ENCODE measurements at places on chromosomes 5 and 9. TPM values are rescaled to one million over a fixed set of nuclear protein-coding genes. Genes with fewer than 3 reads are reported as not detected.

- H3K27me3 ChIP-seq, result peaks cover 10% of the 10 kb centered on the region
- no peak overlapping the region for H3K4me3 ChIP-seq
- DNase-seq, result no peak
- H3K27ac ChIP-seq, result no peak overlapping the region
Observed at GRCh38 chr9:76868897-76869296, 37.0 kb downstream of the PRUNE2 start.

DNA sequence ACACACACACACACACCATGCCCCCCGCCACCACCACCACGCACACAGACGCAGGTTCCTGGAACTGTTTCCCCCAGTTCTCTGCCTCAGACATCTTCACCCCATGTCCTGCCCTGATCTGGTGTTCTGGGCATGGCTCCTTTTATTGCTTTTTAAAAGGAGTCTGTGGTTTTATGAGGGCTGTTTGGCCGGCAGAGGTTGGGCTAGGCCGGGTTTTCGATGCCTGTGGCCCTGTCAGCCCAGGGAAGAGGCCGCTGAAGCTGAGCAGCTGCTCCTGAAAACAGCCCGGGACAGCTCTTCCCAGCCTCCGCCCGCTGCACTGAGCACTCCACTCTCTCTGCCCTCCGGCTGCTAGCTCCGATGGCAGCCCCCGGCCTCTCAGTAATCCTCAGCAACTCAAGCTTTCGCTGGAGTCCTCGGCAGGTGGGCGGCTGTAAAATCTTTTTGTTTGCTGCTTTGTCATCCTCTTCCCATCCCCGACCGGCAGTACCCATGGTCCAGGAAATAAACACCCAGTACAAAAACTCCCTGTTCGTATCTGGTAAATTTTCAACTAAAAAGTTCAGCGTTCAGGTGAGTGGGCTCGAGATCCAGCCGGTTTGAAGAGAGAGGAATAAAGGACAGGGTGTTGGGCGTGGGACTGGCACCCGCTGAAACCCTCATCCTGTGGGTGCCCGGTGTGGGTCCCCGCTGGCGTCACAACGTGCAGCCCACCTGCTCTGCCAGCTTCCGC, 103.0 kb upstream of the ERCC6L2 start:
- no peak overlapping the region for H3K4me3 ChIP-seq
- no peaks in the 10 kb centered on the region for H3K27me3 ChIP-seq
- H3K36me3 ChIP-seq, result no peaks in the 10 kb centered on the region
- no peaks in the 10 kb centered on the region for H3K4me1 ChIP-seq

Gene IFNA2
- not detected for total RNA-seq

DNA sequence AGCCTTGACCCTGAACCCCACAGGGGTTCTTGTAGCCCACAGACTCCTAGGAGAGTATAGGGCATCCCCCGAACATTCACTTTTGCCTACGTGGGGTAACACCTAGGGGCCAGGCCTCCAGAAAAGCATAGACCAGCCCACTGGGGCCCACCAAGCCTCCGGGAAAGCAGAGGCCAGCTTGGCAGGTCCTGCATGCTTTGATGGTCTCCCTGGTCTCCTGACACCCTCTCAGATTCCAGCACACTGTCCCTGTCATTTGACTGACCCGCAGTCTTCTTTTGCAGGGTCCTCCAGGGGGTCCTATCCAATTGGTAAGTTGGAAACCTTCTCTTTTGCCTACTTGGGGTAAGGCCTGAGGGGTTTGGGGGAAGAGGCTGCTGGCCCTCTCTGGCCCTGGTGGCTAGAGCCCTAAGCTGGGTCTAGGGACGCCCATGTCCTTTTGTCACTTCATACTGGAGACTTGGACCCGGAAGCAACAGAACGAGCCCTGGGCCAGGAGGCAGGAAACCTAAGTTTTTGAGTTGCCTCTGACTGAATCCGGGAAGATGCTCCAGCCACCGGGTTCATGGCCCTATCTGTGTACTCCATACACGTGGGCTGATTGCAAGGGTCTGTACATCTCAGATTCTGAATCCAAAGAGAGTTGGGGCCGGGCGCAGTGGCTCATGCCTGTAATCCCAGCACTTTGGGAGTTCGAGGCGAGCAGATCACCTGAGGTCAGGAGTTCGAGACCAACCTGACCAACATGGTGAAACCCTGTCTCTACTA, 20.9 kb upstream of the ORM1 start:
- no peaks in the 10 kb centered on the region for H3K4me1 ChIP-seq
- no peak overlapping the region for H3K4me3 ChIP-seq
- peaks cover 5% of the 10 kb centered on the region for H3K36me3 ChIP-seq
- peak; percentile 37 for DNase-seq
- no peak overlapping the region for H3K27ac ChIP-seq

Gene SEMA5A
- 38.9 TPM for total RNA-seq

DNA sequence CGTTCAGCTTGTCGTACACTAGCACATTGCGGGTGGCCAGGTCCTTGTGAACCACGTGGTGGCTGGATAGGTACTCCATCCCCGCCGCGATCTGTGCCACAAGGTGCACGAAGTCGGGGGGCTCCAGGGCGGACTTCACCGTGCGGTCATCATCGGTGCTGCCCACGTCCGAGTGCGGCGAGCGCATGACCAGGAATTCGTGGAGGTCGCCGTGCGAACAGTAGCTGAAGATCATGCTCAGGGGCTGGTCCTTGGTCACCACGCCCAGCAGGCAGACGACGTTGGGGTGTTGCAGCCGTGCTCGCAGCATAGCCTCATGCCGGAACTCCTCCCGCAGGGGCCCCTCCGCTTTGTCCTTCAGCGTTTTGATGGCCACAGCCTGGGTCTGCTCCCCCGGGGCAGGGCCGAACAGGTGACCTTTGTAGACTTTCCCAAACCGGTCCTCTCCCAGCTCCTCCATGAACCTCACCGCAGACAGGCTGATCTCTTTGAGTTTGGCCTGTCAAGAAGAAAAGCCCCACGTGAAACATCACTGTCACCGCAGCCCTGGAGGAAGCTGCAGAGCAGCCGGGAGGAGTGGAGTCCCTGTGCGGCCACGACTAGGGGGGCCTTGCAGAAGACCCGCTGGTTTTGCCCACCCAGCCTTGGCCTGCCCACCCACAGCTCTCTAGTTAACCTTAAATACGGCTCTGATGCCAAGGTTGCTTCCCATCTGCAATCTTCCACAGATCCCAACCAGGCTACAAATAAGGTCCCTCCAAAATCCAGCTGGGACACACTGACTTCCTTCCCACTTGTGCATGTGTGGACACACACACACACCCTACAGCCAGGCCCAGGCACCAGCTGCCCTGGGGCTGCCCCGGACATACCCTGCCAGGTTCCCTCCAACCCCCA, 225.2 kb downstream of the ROR2 start:
- no peak overlapping the region for H3K4me3 ChIP-seq
- H3K36me3 ChIP-seq, result no peaks in the 10 kb centered on the region
- no peak overlapping the region for H3K27ac ChIP-seq
- H3K4me1 ChIP-seq, result no peaks in the 10 kb centered on the region
- DNase-seq, result no peak

GRCh38 chr5:87081511-87082372, 185.9 kb upstream of the RASA1 start:
- no peaks in the 10 kb centered on the region for H3K4me1 ChIP-seq
- H3K27me3 ChIP-seq, result no peaks in the 10 kb centered on the region
- no peak overlapping the region for H3K4me3 ChIP-seq
- peak overlapping the region; percentile 18 for H3K27ac ChIP-seq
- no peak for DNase-seq
- H3K36me3 ChIP-seq, result no peaks in the 10 kb centered on the region

Gene GABRA1
- not detected for total RNA-seq

- H3K27ac ChIP-seq, result no peak overlapping the region
- H3K27me3 ChIP-seq, result no peaks in the 10 kb centered on the region
- H3K4me1 ChIP-seq, result peaks cover 18% of the 10 kb centered on the region
- DNase-seq, result no peak
- no peak overlapping the region for H3K4me3 ChIP-seq
Observed at GRCh38 chr5:119379942-119380547, 24.2 kb downstream of the TNFAIP8 start.

DNA sequence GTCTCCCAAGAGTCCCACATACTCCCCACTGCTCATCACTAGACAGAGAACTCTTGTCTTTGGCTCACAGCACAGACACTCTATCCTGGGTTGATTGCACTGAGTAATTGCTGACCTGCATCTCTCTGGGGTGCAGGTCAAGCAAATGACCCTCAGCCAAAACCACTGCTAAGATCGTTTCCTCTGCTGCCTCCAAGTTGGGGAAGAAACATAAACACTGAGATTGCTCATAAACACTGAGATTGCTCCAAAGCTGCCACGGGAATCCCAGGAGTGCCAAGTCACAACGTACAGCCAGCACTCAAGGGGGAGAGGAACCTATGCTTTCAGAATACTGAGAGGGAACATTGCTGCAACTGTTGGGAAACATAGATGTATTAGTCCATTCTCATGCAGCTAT, 1402.1 kb upstream of the ACO1 start:
- no peak overlapping the region for H3K27ac ChIP-seq
- no peak overlapping the region for H3K4me3 ChIP-seq

DNA sequence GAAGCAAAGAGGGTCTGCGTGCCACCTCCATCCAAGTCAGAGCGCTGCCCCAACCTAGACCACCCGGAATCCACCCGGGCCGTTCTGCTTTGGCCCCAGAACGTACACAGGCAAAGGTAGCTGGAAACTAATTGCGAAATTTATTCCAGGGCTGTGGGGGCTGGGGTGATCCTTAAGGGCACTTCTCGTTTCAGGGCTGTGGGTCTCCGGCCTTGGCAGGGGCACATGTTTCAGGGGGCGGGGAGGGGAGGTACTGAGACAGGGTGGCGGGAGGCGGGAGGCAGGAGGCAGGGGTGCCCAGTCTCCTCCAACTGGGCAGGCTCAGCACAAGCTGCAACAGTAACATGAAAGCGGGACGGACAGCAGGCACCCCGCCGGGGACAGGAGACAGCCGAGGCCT, 26.1 kb downstream of the NR5A1 start:
- DNase-seq, result no peak
- H3K4me1 ChIP-seq, result no peaks in the 10 kb centered on the region
- H3K27ac ChIP-seq, result no peak overlapping the region
- no peaks in the 10 kb centered on the region for H3K36me3 ChIP-seq
- peaks cover 48% of the 10 kb centered on the region for H3K27me3 ChIP-seq

DNA sequence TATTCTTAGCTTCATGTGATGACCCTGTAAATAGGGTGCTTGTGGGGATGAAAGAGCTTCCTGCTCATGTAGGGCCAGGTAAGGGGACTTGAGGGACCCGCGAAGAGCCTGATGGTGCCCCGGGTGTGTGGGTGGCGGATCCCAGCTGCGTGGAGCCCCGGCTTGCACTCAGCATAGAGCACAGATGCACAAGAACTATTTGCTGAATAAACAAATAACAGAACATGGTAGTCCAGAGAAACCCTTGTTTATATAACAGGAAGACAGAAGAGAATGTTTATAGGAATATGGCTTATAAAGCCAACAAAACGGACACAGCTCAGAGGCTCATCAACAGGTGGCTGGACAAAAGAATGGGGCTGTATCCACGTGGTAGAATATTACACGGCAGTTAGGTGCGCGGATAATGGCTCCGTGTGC, 106.9 kb upstream of the COL5A1 start:
- no peak overlapping the region for H3K27ac ChIP-seq
- peaks cover 4% of the 10 kb centered on the region for H3K27me3 ChIP-seq
- H3K4me1 ChIP-seq, result no peaks in the 10 kb centered on the region
- H3K4me3 ChIP-seq, result no peak overlapping the region
- DNase-seq, result no peak

DNA sequence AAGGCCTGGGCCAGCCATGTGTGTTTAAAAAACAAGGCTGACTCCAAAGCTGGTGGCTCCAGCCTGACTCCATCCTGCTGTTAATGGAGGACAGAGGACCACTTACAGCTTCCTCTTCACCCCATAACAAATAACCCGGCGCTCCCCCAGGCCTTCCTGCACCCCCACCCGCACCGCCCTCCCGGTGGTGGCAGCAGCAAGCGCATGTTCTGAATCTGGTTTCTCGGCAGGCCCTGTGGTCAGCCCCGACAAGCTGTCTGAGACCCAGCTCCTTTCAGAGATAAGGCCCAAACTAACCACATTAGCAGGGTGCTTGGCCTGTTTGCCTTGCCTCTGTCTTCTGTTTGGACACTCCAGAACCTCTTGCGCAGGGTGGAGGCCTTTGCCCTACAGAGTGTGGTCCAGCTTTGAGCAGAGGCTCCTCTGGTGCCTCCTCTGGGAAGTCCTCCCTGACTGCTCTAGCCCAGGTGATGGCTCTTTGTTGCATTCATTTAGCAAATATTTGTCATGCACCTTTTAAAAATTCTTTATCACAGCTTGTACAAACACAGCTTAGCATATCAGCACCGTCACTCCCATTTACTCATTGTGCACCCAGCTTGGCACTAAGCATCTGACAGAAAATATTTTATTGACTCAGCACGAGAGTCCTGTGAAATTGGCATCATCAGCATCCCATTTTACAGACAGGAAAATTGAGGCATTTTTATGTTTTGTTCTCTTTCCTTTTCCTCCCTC, 78.4 kb downstream of the NDFIP1 start:
- no peaks in the 10 kb centered on the region for H3K36me3 ChIP-seq
- H3K27me3 ChIP-seq, result no peaks in the 10 kb centered on the region
- no peaks in the 10 kb centered on the region for H3K4me1 ChIP-seq
- no peak overlapping the region for H3K4me3 ChIP-seq
- no peak for DNase-seq

Gene CARTPT
- not detected for total RNA-seq

Gene SH3TC2
- total RNA-seq, result 1.4 TPM

DNA sequence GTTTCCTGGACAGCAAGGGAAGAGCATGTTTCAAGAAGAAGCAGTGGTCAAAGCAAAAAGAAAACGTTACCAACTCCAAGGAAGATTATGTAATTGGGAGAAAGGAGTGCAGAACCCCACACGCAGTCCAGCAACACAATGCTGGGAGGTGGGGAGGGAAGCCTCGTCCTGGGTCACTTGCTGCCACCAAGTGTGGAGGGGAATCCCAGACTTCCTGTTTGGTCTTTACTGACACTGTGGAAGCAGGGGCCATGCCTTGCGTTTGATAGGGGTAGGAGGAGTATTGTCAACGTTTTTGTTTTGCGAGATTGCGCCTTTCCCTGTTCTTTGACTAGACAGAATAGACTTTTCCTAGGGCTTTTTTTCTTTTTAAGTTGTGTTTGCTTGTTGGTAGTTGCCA, 421.0 kb downstream of the KDM4C start:
- DNase-seq, result no peak
- H3K4me3 ChIP-seq, result no peak overlapping the region
- no peaks in the 10 kb centered on the region for H3K27me3 ChIP-seq
- peaks cover 18% of the 10 kb centered on the region for H3K36me3 ChIP-seq
- H3K27ac ChIP-seq, result no peak overlapping the region
- no peaks in the 10 kb centered on the region for H3K4me1 ChIP-seq

GRCh38 chr5:96572864-96573512, 89.2 kb upstream of the CAST start:
- no peaks in the 10 kb centered on the region for H3K36me3 ChIP-seq
- H3K27ac ChIP-seq, result no peak overlapping the region
- H3K4me3 ChIP-seq, result no peak overlapping the region
- H3K4me1 ChIP-seq, result no peaks in the 10 kb centered on the region

- DNase-seq, result no peak
- H3K36me3 ChIP-seq, result no peaks in the 10 kb centered on the region
- peaks cover 8% of the 10 kb centered on the region for H3K4me1 ChIP-seq
Observed at GRCh38 chr5:139061856-139062255, 136.3 kb downstream of the SIL1 start.
